Retina (tissue), 1 donor: ENCODE measurements at places on chromosomes 12 and 14.

DNA sequence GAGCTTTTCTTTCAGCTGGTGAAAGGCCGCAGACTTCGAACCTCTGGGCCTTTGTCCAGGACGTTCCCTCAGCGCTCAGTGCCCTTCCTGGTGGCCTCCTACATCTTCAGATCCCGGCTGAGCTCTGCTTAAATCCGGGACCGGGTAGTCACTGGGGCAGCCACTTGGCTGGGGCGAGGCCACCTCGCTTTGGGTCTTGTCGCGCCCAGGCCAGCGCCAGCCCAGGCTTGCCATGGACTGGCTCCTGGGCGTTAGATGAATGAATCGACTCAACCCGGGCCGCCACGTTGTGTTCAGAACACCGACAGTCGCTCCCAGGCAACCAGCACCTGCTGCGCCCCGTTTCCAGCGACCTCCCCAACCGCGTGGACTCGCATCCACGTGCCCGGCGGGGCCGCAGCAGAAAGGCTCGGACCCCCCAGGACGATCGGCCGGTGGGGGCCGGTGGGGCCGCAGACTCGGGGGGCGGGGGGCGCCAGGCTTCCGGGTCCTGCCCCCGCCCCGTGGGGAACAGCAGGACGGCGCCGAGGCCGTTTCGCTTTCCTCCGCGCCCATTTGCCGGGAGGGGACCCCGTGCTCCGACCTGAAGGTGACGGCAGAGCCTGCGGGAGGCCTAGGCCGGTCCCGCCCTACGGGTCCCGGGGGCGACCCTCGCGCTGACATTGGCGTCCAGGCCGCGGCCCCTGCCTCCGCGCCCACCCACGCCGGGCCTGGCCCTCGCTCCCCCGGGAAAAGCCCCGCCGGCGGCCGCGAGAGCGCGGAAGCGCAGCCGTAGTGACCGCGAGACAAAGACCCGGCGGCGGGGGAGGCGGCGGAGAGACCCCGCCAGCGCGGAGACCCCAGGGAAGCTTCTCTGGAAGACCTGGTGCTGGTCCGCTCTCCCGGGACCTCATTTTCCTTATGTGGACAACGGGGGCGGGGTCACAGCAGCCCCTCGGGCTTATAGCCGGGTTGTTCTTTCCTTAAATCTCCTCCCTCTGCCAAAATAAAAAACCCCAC, 37.3 kb upstream of the RCOR1 start:
- peak; percentile 80 for DNase-seq

DNA sequence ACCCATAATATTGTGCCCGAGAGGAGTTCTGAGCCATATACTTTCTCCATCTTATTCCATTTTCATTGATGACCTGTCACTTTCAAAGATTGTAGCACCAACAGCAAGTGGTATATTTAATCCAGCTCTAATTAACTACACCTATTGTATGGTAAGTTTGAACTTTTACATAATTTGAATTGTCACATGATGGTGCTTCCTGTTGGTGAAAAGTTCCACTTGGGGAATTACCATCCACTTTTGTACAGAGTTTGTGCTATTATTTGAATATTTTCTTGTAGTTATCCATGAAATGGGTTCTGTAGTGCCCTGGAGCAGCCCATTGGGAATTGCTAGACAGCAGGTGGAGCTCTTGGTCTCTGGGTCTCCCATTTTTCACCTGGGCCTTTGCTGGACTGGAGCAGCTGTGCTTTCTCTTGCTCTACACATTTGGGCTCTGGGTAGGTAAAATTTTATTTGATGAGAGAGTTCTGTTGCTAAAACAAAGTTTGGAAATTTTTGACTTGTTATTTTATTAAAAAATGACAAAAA, 3.0 kb downstream of the SMCO3 start:
- no peak for DNase-seq

GRCh38 chr12:24901576-24902461, 47.1 kb downstream of the BCAT1 start:
- peak; percentile 88 for DNase-seq

DNA sequence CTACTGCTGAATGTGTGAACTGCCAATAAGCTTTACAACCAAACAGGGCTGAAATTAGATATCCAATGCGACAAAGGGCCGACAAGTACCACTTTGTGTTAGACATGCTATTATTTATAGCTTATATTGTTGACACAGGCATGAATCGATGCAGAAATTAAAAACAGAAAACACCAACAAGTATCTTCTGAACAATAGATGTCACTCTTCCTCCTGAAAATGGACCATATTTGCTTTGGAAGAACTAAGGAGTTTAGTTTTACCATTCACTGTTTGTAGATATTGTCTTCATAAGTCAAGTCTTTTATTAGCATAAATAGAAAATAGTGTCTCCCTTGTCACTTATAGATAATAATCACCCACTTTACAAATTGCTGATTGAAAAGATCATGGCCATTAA, 86.5 kb downstream of the LRIG3 start:
- no peak for DNase-seq

- peak; percentile 78 for DNase-seq
Observed at GRCh38 chr12:104137001-104137901, 759 bp downstream of the NFYB start.

GRCh38 chr14:71541973-71542690, 390.1 kb upstream of the RGS6 start:
- DNase-seq, result no peak

GRCh38 chr14:34161351-34162082, 210.6 kb upstream of the EGLN3 start:
- DNase-seq, result no peak

GRCh38 chr14:51382506-51382905, 142.5 kb downstream of the TMX1 start:
- DNase-seq, result no peak
